ENCODE measurements at places on chromosomes 3 and 15. TPM values are rescaled to one million over a fixed set of nuclear protein-coding genes. Genes with fewer than 3 reads are reported as not detected.

The SNRPN gene
- total RNA-seq = 278 TPM

GRCh38 chr15:64911311-64912186 is at the start of gene ANKDD1A:
ANKDD1A (plus strand) TSS chr15:64911902; CDS start chr15:64911931, 29 bp downstream.
- peaks cover 25% of the 10 kb centered on the region for H3K36me3 ChIP-seq
- H3K27me3 ChIP-seq = peaks cover 5% of the 10 kb centered on the region
- peak; percentile 92 for DNase-seq
- H3K4me3 ChIP-seq = peak within 1 kb of the TSS; percentile 97
- H3K27ac ChIP-seq = no peak within 1 kb of the TSS
- peaks cover 13% of the 10 kb centered on the region for H3K4me1 ChIP-seq

GRCh38 chr15:77830051-77830468 is 197.3 kb upstream of the LINGO1 start:
- H3K27me3 ChIP-seq = no peaks in the 10 kb centered on the region
- H3K4me1 ChIP-seq = no peaks in the 10 kb centered on the region
- no peaks in the 10 kb centered on the region for H3K36me3 ChIP-seq
- H3K27ac ChIP-seq = no peak overlapping the region
- peak; percentile 29 for DNase-seq

The RARB gene
- total RNA-seq = 17.4 TPM

The KBTBD13 gene
- not detected for total RNA-seq

DNA sequence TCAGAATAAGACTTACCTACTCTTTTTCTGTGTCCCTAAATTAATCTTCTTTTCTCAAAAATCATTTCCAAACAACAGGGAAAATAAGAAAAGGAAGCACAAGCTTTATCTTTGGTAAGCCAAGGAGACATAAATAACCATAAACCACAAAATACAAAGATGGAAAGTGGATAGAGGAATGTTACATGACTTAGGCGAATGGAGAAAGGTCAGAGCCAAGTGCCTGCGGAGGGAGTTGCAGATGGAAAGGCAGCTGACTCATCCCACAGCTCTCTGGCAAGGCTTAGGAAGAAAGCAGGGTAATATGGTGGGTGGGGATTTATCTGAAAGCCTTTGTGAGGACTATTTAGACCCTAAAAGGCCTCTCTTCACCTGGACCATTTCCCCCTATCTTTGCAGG is 72.8 kb downstream of the GALK2 start:
- peaks cover 8% of the 10 kb centered on the region for H3K36me3 ChIP-seq
- no peaks in the 10 kb centered on the region for H3K27me3 ChIP-seq
- peak; percentile 56 for DNase-seq
- no peak overlapping the region for H3K4me3 ChIP-seq

DNA sequence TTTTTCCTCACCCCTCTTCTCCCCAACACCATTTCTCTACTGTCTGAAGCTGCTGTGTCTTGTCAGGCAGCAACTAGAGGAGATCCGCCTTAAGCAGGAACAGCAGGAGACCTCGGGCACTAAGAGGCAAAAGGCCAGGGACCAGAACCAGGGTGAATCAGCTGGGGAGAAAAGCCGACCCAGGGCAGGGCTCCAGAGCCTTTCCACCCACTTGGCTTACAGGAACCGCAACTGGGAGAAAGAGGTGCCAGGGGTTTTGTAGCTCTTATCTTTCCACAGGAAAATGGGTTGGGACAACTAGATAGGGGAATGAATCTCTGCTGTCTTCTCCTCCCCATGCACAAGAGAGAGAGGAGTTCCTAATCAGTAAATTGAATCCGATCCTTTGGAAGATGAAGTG is 3.0 kb upstream of the NGRN start:
- H3K27ac ChIP-seq = no peak overlapping the region
- H3K4me1 ChIP-seq = no peaks in the 10 kb centered on the region
- no peak for DNase-seq
- H3K27me3 ChIP-seq = no peaks in the 10 kb centered on the region
- H3K4me3 ChIP-seq = no peak overlapping the region

- no peaks in the 10 kb centered on the region for H3K4me1 ChIP-seq
- H3K4me3 ChIP-seq = peak overlapping the region; percentile 93
- H3K36me3 ChIP-seq = peaks cover 28% of the 10 kb centered on the region
- peaks cover 4% of the 10 kb centered on the region for H3K27me3 ChIP-seq
- DNase-seq = no peak
- no peak overlapping the region for H3K27ac ChIP-seq
These were observed 405 bp downstream of the NPRL2 start for GRCh38 chr3:50350213-50350526.

Data from endodermal cell (in vitro differentiated cells).